ENCODE measurements at places on chromosomes 11 and 22.

DNA sequence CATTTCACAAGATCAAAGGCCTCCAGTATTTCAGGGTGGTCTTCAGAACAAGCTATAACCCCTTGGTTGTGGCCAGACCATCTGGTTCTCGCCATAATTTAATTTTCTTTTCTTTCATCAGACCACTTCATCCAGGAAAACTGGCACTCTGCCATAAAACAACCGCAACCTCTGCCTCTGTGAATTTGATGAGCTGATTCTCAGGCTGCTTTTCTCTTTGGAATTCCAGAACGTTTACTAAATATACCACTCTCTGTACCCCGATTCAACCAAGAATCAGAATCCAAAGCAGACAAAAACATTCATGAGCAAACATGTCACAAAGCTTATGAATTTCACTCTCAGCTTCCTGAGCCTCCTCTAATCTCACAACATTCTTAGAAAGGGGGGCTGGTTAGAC is 331.8 kb upstream of the SYN3 start:
- peak; percentile 1 for DNase-seq

- no peak for DNase-seq
Measured at GRCh38 chr22:36870250-36870649, 9.4 kb downstream of the NCF4 start.

- no peak for DNase-seq
Measured at GRCh38 chr11:34214961-34215805, 109.8 kb downstream of the NAT10 start.

DNA sequence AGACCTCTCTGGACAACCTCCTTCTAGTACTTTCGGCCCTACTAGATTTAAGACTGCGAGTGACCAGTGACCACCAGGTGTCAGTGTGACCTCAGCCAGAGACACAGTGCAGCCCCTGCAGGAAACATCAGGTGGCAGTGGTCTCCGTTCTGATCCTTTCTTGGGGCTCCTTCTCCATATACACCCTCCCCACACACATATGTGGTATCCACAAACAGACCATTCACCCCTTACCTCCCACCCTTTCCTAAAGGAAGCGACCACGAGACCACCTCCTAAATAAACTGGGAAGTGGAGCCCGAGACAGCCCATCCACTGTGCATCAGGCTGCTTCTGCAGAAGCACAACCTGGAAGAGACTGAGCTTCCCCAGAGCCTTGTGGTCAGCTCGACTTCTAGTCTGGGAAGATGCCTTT is 38.5 kb upstream of the CYP2D6 start:
- peak; percentile 49 for DNase-seq

DNA sequence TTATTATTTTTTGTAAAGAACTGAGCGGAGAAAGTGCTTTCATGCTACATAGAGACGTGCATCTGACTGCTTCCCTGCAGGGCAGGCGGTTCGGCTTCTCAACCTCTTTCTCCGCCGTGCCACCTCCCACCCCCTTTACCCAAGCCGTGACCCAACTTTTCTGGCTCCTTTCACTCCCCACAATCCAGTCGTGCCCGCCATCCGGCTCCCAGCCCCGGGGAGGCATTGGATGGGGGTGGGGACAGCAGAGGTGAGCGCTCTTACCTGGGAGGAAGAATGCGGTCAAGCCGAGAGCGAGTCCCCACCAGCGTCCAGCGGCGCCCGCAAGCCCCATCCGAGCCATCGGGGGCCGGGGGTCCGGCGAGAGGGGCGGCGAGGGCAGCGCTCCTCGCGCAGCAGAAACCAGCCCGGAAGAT is 781 bp downstream of the NECTIN1 start:
- no peak for DNase-seq

DNA sequence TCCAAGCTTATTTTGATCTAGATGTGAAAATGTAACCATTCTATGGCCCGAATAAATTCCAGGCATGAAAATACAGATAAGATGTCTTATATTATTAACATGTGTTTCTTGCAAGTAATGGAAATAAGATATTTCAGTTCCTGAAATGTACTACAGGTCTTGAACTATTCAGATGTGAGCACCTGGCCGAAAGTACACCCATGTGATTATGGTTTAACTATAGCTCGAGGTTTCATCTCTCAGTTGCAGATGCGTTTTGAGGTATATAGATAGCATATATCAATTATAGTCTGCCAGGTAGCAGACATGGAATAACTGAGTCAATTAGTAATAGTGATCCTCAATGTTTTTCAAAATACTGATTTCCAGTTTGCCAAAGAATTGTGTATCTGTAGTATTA is 68.3 kb downstream of the DDIAS start:
- DNase-seq = no peak

GRCh38 chr11:125062931-125063428 is at the start of gene SLC37A2:
Gene SLC37A2, plus strand, starts transcription at chr11:125063305. Its CDS starts 63 bp downstream, at chr11:125063368.
- no peak for DNase-seq

DNA sequence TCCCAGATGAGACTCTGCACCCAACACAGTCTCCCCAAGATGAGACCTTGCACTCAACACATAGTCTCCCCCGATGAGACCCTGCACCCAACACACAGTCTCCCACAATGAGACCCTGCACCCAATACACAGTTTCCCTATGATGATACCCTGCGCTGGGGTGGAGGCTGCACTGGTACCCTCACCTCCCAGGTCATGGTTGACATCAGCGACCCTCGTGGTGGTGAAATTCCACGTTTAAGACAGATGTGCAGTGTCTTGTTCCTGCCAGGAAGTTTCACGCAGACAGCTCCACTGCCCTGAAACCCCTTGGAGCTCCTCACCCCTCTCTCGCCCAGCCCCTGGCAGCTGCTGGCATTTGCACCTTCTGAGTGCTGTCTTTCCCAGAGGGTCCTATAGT is 9.5 kb downstream of the MUC5AC start:
- no peak for DNase-seq

- peak; percentile 57 for DNase-seq
Measured at GRCh38 chr22:38923463-38924346, 33.7 kb upstream of the APOBEC3A start.

- no peak for DNase-seq
Measured at GRCh38 chr22:30733181-30733631, 38.5 kb downstream of the OSBP2 start.

DNA sequence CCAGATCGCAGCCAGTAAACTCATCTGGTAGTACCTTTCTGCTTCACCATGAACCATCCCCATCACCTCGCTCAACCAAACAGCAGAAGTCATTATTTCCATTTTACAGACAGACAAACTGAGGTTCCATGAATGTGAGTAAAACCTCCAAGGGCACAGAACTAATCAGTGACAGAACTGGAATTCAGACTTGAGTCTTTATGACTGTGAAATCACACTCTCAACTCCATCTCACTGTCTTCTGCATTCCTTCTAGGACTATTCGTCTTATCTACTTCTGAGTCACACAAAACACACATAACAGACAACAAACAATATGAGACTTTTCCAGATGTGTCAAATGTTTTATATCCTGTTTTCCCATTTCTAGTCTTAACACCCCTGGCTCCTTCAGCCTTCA is 9.3 kb upstream of the NUP50 start:
- no peak for DNase-seq

GRCh38 chr11:59292611-59293010 is 66.1 kb upstream of the OR5AN1 start:
- no peak for DNase-seq

- no peak for DNase-seq
Measured at GRCh38 chr11:71399341-71399740, 48.9 kb downstream of the DHCR7 start.

DNA sequence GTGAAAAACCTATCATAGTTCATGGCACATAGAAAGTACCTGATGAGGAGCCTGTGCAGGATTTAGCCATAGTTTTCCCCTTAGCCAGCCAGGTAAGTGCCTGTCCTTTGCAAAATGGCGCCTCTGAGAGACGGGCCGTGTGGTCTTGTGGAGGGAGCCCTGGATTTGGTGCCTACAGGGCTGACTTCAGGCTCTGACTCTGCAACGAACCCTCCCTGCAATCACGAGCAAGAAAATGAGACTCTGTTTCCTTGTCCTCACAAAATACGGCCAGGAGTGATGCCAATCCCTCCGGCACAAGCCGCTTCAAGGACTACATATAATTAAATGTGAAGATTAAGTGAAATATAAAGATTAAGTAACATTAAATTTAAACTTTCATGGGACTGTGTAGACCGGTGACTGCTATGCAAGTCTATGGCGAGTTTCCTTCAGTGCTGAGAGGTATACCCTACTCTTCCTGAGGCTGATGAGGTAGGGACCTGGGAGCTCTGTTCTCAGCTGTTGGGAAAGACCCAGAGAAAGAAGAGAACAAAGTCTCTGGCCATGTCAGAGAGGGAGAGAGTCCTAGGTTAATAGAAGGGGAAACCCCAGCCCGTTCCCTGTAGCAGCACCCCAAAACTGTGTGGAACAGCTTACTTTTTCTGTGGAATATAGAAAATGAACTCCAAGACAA is 6.1 kb upstream of the CXCR5 start:
- no peak for DNase-seq

GRCh38 chr22:44609400-44609988 is 92.5 kb upstream of the PRR5 start:
- DNase-seq = no peak

GRCh38 chr11:110038201-110038600 is 55.0 kb upstream of the ZC3H12C start:
- no peak for DNase-seq

DNA sequence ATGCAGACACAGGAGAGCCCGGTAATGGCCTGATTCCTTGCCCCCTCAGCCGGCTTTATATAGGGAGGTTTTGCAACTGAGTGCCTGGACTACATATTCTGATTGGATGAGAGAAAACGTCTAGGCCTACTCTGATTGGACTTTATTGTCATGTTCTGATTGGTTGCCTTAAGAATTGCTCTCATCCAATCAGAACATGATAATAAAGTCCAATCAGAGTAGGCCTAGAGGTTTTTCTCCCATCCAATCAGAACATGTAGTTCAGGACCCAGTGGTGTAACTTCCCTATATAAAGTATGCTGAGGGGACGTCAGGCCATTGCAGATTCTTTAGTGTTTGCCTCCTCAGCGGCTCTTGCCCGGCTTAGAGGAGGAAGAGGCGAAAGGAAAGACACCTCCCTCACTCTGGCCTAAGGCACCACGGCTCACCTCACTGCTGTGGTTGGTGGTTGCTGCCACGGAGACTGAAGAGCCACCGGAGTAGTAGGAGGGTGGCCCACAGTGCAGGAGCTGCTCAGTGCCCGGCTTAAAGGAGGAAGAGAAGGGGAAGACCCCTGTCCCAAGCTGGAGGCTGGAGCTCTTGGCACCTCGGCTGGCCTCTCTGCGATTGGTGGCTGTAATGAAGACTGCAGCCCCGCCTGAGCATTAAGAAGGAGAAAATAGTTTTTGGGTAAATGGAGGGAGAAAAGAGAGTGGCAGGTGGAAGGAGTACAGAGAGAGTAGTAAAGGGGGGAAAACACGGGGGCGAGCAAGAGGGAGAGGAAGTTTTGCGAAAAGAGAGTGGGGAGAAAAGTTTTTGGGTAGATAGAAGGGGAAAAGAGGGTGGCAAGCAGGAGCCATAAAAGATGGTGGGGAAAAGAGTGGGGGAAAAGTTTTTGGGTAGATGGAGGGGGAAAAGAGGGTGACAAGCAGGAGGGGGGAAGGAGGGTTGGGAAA is 116.7 kb upstream of the SERPIND1 start:
- no peak for DNase-seq

DNA sequence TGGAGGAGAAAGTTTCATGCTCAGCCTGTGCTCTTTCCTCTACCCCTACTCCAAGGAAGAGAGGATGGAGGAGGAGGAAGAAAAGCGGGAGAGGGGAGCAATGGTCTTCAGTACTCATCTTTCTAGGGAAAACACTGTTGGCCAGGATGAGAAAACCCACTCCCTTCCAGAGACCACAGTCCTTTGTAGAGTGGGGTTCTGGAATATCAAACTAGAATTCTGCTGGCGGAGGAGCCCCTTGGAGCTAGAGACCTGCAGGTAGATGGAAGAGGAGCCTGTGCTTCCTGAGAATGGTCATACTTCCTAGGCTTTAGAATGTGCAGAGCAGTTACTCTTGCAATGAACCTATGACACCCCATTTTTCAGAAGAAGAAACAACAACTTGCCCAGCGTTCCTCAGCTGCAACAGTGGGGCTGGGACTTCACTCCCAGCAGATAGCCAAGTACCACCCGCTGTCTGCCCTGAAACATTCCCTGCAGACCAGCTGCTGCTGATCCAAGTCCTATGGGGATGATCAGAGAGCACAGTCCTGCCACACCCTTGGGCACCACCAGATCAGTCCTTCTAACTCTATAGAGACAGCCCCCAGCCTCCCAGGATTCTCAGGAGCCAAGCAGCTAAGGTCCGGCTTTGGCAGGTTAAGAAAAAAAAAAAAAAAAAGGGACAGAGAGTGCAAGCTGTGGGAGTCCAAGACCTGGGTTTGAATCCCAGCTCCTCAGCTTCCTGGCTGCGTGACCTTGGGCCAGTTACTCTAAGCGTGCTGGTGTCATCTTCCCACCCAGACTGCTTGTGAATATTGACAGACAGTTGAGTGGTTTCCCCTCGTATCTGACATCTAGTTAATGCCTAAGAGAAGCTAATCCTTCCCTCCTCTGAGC is 664 bp downstream of the PTGDR2 start:
- no peak for DNase-seq

DNA sequence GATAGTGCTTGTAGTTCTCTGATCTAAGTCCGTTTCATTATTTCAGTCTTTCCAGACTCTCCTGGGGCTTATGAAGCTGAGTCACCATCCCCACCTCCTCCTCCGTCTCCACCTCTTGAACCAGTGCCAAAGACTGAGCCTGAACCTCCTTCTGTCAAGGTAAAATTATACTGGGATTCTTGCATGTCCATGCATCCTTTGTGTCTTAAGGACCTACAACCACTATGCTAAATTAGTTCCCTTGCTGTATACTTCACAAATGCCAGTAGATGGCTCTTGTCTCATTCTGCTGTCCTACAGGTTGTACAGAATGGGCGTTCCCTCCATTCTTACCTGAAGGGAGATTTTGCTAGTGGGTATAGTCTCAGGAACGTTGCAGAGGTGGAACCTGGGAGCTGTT is 42.2 kb downstream of the POLD3 start:
- no peak for DNase-seq

DNA sequence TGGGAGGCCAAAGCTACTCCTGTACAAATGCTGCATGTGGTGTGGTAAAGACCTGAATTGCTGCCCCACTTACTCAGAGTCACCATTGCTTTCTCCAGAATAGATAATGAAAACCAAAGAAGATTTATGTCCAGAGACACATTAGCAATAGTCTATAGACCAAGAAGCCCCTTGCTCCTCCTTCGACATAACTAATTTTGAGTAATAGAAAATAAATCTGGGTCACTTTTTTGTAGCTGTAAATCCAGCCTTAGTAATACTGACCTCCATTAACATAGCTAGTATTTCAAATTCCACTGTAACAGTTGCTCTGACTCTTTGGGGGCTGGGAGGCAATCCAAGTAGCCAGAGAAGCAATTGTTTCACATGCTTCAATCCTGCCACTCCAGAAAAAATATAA is 145.9 kb downstream of the MAML2 start:
- no peak for DNase-seq
